CD14-positive monocyte (primary cell): ENCODE measurements at places on chromosomes 1 and 21.
A peak's percentile ranks its signal among the peaks of the same experiment; 100 is the strongest.

- DNase-seq = peak; percentile 60
Observed at GRCh38 chr1:44417351-44418021, 12.4 kb downstream of the RNF220 start.

DNA sequence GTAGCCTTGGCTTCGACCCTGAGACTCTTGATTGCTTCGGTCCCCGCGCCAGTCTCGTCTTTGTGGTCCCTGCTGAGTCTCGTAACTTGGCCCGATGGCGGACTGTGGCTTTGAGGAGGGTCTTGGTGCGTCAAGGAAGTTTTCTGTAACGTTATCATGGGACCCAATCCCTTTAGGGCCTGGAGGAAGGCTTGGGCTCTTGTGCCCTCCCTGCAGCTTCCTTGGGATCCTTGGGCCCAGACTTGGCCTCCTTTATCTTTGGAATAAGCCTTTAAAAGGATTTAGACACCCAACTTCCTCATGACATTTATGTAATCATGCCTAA, 371 bp downstream of the ZMPSTE24 start:
- DNase-seq = no peak

- no peak for DNase-seq
Observed at GRCh38 chr1:5911157-5911556, 81.1 kb downstream of the NPHP4 start.

- no peak for DNase-seq
Observed at GRCh38 chr1:240337781-240338180, 246.1 kb downstream of the FMN2 start.

DNA sequence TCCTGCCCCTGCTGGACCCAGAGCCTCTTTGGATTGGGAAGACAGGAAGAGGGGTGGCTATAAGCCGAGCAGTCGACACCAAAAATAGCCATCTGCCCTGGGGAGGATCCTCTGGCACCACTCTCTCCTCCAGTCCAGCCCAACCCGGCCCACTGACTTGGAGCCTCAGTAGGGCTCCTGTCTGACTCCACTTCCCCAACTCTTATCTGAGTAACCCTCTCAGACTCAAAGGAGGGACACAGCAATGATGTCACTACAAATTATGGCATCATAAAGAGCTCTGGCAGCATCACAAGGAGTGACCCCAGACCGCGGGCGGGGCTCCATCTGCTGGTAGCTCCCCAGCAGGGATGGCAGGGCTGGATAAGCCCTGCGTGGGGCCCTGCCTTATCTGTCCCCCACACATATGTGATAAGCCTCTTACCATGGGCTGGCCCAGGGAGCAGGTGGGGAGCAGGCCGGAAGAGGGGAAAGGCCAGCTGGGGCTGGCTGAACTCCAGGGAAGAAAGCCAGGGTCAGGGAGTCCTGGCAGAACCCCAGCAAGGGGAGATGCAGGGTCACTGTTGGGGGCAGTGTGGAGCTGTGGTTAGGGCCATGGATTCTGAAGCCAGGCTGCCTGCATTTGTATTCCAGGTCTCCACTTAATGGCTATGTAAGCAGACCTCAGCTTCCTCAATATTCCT, 4.6 kb upstream of the SLC6A9 start:
- DNase-seq = no peak

DNA sequence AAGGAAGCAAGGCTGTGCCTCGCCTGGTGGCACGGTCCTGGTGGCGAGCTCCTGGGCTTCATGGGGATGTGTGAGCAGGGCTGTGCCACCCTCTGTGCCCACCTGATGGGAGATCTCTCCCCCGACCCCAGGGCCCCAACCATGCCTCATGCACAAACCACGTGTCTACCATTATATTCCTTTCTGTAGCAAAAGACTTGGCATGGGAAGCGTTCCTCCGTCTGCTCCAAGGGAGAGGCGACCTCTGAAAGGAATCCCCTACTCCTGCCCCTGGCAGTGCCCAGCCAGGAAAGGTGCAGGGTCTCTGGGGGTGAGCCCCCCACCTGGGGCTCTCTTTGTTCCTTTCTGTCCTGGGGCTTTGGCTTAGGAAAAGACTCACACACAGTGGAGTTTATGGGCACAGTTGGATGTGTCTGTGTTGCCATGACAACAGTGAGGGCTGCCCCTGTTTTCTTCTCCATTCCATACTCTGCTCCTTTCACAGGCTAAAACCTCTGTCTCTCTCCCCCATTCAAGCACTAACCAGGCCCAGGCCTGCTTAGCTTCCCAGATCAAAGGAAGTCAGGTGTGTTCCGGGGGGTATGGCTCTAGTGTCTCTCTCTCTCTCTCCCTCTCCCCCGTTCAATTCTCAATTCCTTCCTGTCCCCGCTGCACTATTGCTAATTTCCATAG, 21.4 kb upstream of the LRRN2 start:
- DNase-seq = no peak

DNA sequence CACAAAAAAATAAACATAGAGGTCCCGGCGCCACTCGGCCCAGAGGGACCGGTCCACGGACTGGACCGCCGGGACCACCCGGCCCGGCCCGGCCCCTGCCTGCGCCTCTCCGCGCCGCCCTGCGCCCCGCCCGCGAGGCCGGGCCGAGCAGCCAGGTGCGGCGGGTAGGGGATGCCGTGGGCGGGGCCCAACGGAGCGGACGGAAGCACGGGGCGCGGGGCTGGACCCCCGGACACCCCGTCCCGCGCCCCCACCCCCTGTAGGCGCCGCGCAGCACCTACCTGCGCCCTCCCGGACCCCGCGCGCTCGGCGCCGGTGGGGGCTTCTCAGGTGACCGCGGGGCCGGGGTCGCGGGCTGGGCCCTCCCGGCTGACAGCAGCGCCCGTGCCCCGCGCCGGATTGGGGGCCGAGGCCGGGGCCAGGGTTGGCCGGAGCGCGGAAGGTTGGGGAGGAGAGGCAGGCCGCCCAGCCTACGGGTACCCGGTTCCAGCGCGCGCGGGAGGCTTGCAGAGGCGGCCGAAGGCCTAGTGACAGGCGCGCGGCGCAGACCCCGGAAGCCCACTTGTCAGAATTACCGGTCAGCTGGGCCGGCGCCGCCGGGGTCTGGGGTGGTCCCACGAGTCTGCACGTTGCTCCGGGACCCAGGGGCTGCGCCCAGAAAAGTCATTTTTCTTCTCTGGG, 351.9 kb upstream of the CAMK1G start:
- no peak for DNase-seq

DNA sequence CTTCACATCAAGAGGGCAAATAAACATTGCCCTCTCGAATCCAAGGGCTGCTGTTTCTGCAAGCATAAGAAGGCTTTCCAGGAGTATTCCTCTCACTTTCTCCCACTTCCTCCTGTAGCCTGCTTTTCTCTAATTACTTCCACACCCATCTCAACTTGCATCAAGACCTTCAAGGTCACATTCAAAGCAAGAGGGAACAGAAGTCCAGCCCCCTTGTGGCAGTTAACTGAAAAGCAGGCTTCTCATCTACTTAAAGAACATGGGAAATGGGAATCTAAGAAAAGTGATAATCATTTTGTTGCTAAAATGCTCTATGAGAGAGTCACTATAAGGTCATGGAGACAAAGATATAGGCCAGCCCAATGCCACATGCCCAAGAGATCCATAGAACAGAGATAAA, 874.4 kb downstream of the KCNT2 start:
- no peak for DNase-seq

- no peak for DNase-seq
Observed at GRCh38 chr1:209387969-209388329, 195.6 kb upstream of the CAMK1G start.

DNA sequence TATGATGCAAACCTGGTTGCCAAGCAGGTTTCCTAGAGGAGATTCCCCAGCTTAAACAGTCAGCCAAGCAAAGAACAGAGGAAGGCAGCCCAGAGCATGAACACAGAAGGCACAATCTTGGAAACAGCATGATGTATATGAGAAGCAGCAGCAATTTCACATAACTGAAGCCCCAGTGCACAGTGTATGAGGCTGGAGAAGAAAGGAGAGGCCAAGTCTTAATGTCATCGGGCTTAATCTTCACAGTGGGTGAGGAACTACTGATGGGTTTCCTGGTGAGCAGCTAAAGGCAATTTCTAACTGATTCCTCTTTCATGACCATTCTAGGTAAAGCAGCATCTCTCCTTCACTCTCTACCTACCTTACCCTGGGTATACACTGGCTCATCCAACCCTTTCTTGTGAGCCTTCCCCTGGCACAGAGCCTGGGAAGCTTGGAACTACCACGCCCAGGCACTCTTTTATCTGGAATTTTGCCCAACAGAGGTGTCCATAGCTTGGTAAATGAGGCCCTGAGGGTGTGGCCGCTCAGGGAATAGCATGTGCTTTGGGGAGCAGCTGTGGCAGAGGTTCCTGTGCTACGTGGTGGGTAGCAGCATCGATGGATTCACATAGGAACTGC, 22.0 kb downstream of the FYB2 start:
- DNase-seq = no peak

GRCh38 chr21:39137248-39138178, 45.7 kb downstream of the PSMG1 start:
- no peak for DNase-seq

- DNase-seq = no peak
Observed at GRCh38 chr1:9721606-9722377, 70.3 kb downstream of the PIK3CD start.
